ENCODE measurements at places on chromosomes 13 and 19.

DNA sequence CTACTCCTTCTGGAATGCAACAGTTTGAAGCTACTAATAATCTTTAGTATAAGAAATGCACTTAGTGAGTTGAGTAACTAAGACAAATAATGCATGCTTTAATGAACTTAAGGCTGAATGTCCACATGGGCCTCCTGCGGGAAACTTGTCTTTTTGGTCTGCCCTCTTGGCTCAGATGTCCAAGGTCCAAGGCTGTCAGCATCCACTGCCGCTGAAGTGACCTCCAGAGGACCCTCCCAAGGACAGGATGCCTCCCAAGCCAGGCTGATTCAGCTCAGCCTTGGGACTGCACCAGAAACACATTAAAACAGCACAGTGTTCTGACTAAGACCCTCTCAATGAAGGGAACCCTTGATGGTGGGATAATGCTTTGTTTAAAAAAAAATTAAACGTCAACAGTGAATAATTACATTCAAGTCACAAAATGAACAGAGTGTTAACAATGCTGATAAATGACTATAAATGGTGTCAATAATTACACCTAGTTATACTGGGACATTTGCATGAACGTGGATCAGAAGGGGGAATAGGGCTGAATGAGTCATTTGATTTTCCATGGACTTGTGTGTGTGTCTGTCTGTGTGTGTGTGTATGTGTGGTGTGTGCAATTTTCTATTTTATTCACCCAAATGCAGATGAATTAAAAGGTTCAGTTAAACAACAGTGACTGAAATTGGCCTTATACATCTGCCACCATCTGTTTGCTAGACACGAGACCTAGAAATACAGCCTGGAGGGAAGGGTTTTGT lies 150.5 kb downstream of the COL4A1 start:
- DNase-seq, result no peak

DNA sequence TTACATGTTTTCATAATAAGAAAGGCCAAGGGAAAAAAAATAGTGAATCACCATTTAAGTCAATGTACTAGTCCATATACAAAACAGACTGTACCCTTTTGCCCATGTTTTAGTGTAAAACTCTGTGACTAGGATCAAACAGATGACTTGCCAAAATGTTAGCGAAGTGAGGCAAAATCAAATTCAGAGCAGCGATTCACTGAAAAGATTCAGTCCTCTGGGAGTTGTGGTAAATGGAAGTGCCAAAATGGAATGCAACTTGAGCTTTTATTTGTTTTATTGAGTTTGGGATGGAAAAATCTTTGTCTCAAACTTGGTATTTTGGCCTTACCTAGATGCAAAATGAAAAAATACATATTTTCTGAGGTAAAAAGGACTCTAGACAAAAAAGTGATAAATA lies 9.1 kb downstream of the CDADC1 start:
- DNase-seq, result no peak

DNA sequence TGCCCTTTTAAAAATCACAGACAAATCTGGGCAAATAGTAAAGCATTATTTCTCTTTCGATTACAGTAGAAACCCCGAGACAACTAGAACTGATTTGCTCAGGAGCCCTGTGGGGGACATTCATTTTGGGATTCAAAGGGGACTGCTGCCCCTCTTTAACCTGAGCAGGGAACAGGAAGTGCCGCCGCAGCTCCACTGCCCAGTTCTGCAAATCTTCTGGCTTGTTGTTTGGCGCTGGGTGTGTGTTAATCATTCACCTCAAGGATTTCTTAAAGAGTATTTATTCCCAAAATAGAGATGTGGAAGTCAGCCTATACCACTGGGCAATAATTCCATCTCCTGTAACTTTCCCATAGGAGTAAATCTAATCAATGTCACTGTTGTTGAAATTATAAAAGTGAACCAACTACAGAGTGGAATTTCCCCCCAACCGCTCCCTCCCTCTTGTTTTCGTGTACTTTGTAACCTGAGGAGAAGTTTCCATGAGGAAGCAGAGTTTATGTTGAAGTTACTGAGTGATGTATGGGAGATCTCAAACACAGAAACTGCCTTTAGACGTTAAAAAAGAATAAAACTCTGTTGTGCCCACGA lies 515.8 kb downstream of the KLF12 start:
- no peak for DNase-seq

- no peak for DNase-seq
Measured at GRCh38 chr13:71242201-71242600, 624.8 kb downstream of the DACH1 start.

DNA sequence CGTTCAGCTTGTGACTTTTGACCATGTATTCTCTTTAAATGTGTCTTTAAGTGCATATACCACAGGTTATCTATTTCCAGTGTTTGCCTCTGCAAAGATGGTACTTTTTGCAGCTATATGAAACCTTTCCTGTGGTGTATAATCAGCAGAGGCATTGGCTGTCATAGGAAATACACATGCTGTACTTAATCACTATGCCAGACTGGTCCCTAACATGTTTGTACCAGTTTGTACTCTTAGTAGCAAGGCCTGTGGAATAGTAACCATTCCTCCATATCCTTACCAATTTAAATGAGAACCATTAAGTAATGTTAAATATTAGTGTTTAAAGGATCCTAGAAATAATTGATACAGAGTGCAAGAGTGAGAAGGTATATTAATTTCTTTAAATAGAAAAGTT lies 69.8 kb downstream of the CDK8 start:
- no peak for DNase-seq

DNA sequence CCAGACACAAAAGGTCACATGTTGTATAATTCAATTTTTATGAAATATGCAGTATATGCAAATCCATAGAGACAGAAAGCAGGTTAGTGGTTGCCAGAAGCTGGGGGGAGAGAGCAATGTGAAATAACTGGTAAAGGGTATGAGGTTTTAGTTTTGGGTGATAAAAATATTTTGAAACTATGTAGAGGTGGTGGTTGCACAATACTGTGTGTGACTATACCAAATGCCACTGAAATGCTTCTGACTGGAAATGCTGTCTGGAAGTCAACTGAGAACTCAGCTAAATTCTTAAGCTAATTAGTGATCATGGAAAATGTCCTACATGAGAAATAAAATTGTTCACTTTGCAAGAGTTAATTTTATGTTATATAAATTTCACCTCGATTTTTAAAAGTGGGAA lies 65.3 kb upstream of the RXFP2 start:
- no peak for DNase-seq

DNA sequence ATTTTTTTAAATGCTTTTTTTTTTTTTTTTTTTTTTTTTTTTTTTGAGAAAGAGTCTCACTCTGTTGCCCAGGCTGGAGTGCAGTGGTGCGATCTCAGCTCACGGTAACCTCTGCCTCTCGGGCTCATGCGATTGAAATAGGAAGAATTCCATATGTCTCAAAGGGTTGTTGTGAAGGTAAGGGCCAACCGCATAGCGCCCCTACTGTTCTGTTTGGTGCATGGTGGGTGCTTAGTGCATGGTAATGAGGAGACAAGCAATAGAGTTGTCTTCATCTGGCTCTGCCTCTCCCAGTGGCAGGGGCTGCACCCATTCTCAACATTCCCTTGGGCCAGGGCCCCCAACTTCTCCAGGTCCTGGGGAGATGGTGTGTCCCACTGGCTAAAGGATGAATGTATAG lies 68.7 kb downstream of the RASL11A start:
- peak; percentile 51 for DNase-seq

GRCh38 chr19:10789866-10790265 lies 46.1 kb downstream of the TMED1 start:
- DNase-seq, result no peak

- peak; percentile 69 for DNase-seq
Measured at GRCh38 chr19:48102870-48103751, 7.5 kb downstream of the PLA2G4C start.

DNA sequence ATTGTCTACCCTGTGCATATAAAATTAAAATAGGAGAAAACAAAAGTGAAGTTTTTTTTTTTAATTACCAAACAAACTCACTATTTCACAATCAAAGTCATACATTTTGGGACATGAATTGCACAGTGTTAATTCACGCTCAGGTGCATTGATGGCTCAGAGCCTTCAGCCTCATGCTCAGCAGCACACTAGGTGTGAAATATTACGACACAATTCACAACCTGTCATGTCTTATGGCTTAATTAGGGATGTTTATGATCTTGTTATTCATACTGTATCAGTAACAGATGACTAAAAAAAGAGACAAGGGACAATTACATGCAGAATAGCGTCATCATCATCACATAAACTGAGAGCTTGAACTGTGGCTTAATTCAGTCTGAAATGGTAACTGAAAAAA lies 2005.5 kb upstream of the PCDH20 start:
- no peak for DNase-seq

- no peak for DNase-seq
Measured at GRCh38 chr19:4130744-4131438, 7.0 kb upstream of the MAP2K2 start.

DNA sequence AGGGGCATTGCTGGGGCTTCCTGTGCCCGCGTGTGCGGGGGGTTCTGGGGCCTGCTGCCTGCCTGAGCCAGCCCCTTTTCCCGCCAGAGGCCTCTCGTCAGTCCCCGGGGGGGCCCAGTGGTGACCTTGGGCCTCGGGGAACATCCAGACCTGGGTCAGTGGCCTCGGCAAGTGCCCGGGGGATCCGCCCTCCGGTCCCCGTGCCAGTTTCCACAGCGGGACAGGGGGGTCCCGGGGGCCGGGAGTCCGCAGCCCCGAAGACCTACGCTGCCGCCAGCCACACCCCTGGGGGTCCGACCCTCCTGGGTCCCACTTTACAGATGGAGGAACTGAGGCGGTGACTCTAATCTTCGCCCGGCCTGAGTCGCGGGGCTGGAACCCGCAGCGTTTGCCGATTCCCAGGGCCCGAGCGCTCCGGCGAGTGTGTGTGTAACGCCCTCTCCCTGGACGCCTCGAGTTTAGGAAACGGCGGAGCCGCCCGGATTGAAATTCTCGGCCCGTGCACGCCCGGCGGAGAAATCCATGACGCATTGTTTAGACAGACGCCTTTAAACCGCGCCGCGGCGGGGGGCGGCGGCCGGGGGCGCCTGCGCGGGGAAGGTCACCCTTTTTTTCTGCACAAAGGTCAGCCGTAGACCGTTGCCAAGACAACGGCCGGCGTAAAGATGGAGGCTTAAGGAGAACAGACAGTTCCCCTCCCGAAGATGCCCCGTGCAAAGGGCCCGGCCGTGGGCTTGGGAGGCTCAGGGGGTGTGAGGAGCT lies 39.3 kb downstream of the EFNA2 start:
- DNase-seq, result no peak

- no peak for DNase-seq
Measured at GRCh38 chr13:77774181-77774580, 76.7 kb downstream of the SLAIN1 start.

GRCh38 chr19:14400951-14401431 lies 18.1 kb downstream of the DDX39A start:
- peak; percentile 18 for DNase-seq

- no peak for DNase-seq
Measured at GRCh38 chr19:18023622-18024251, 15.8 kb downstream of the ARRDC2 start.

DNA sequence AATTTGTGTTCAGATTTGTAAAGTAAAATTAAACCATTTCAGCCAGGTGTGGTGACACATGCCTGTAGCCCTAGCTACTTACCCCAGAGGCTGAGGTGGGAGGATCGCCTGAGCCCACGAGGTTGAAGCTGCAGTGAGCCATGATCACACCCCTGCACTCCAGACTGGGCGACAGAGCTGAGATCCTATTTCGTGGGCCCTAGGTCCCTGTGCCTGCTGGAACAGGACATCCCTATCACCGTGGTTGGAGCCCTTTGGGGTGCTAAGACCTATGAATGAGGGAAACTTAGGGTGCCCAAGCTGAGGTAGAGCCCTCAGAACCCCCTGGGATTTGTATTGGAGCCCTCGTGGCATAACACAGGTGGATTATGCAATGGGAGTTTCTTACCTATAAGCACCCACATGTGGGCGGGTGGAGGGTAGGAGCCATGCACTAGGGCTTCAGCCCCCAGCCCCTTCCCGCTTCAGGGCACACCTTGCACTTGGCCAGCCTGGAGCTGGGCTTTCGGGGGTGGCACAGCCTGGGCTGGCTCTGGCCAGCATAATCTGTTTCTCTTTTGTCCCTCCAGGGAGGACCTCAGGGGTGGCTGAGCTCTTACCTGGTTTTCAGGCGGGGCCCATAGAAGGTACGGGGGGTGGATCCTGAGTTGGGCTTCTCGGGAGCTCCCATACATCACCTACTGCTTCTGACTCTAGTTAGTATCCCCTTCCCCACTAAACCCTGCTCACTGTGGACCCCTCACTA lies 7.2 kb upstream of the USF2 start:
- no peak for DNase-seq

DNA sequence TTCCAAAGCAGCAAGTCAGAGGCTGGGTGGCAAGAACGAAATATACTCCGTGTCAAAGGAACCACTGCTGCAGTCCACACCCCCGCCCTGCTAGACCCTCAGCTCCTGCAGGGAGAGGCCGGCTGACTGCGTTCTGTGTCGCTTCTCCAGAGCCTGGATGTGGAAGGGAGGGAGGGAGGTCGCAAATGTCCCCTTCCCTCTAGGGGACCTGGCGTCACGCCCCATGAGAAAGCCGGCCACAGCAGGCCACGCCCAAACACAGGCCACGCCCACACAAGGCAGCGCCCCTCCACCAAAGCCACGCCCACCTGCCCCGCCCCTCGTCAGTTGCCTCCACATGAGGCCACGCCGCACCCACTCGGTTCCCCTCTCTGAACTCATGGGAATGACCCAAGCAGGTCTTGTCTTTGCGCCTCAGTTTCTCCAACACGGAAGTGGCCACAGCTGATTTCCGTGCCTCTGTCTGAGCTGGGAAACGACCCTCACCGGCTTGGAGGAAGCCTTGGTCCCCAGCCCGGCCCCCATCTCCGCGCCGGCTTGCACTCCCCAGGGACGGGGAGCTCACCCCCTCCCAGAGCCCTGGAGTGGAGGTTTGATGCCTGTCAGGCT lies 38.4 kb upstream of the TCF3 start:
- peak; percentile 85 for DNase-seq

DNA sequence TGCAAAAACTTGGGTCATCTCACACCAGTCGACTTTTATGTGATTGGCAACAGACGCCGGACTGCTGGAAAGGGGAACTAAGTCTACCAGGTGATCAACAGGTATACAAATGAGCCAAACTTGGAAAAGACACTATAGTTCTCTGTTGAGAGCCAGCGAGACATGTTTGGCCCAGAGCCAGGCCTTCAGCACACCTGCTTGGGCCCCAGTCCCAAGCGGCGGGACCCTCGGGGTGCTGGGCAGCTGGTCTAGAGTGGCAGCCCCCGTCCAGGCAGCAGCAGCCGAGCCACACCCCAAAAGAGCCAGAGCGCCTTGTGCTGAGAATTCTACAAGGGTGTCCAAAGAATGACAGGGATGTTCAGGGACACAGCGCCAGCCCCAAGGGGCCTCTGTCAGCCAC lies 28.0 kb downstream of the NAXD start:
- no peak for DNase-seq

All from GM13977 (cell line).